Caco-2 (cell line): ENCODE measurements at places on chromosomes 6 and 20.
A peak's percentile ranks its signal among the peaks of the same experiment; 100 is the strongest.

DNA sequence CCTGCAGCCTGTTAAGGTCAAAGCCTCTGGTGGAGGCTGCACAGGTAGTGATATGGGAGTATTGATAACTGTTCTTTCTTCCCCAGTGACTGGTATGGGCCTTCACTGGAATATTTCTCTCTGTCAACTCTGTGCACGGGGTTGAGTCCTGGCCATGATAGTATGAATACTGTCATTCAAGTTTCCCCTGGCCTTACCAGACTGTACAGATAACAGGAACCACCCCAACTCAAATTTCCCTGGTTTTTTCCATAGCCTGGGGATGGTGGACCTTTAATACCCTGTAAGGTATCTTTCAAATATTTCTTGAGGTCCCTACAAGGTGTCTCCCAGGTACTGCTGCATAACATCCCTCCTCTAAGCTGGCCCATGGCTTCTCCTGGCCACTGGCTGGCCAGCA is 51.4 kb upstream of the TNFAIP3 start:
- no peak for DNase-seq

DNA sequence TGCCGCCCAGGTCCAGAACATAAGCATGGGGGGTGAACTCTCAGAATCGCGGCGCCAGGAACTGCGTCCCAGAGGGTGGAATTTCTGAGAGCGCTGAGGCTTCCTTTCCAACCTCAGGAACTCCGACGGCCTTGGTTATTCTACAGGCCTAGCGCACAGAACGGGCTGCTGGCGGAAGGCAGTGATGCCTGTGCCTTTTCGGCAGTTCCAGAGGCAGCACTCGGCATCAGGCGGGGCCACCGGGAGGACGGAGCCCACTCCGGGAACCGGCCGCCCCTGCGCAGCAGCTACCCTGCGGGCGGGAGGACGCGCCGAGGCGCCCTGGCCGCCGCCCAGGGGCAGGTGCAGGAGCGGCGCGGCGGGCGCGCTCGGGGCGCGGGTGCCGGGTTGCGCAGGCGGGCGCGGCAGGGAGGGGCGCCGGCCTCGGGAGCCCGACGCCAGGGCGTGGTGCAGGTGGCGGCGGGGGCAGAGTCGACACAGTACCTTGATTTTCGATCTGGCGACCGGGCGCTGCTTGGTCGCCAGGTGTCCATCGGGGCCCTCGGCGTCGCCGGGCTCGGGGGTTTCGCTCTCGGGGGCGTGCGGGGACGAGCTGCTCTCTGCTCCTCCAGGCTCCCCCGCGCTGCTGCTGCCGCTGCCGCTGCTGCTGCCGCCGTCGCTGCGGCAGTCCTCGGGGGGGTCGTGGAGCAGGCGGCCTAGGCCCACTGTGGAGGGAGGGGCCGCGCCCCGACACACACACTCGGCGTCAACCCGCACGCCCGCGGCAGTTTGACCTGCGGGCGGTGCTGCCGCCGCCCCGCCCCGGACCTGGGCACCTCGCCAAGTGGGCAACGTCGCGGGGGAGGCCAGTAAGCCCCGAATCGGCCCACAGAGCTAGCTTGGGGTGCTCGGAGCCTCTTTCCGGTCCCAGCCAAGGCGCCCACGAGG is 1.3 kb downstream of the OVOL2 start:
- DNase-seq, result peak; percentile 63

DNA sequence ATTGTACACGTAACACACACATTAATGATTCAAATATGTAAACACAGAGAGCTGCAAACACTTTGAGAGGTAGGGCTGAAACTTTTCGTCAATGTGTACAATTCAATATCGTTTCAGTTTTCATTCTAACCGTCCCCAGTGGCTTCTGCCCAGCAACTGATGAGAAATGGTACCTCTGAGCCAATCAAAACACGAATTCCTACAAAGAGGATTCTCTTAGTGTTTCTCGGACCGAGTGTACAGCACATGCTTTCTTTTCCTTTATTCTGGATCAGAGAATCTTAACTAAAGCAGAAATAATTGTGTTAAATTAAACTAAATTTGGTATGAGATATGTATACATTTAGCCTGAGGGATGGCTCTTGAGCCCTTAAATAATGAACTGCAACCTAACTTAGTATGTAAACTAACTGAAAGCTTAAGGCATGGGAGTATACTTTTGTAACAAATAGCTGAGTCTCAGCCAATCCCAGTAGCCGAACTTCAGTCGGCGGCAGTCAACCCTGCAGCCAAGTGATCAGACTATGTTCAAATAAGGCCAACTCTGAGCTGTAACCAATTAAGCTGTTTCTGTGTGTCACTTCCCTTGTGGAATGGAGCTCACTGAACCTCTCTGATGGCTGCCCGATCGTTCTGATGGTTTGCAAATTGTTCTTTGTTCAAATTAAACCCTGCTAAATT is 16.1 kb downstream of the BTN2A1 start:
- peak; percentile 63 for DNase-seq

- DNase-seq, result no peak
Observed at GRCh38 chr20:61254881-61255626, 3.0 kb downstream of the CDH4 start.

DNA sequence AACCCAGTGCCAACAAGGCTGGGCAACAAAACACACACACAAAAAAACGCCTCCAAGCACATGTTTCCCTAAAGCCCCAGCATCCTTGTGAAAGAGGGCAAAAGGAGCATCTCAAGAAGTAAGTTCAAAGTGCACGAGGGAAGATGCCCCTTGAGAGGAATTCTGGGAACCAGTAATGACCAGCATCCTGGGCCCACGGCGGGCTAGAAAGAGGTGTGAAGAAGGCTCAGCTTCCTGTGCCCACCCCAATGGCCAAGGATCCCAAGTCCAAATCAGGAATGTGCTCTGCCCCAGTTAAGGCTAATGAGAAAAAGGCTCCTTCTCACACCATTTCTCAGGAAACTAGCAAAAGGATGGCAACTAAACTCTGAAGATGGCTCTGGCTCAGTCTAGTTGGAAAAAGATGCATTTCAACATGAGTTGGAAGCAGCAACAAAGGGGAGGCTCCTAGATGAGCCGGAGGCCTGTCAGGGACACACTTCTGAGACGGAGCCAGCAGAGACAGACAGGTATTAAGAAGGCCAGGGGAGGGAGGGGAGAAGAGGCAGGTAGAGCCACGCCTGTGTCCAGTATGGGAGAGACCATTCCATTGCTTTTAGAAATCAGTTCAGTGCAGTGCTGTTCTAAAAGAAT is 3.2 kb downstream of the RIMS4 start:
- DNase-seq, result no peak

- no peak for DNase-seq
Observed at GRCh38 chr6:87617405-87617804, 27.5 kb downstream of the ORC3 start.

DNA sequence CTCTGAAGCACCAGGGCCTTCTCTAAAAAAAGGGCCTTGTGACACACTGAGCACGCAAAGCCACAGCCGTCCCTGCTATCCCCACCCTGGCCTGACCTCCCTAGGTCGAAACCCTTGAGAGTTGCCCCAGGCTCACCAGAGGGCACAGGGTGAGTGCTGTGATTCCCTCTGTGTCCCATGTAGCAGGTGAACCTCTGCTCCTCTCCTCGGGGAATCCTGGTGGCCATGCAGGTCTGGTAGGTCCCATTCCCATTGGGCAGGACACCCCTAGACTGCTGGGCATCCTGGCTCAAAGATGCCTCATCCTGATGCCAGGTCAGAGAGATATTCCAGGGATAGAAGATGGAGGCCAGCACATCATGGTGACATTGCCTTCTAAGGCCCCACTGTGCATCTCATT is 20.9 kb downstream of the HLA-F start:
- DNase-seq, result no peak

- DNase-seq, result no peak
Observed at GRCh38 chr6:25944688-25945574, 14.4 kb upstream of the SLC17A2 start.
